ENCODE measurements at places on chromosomes 1 and 21.

DNA sequence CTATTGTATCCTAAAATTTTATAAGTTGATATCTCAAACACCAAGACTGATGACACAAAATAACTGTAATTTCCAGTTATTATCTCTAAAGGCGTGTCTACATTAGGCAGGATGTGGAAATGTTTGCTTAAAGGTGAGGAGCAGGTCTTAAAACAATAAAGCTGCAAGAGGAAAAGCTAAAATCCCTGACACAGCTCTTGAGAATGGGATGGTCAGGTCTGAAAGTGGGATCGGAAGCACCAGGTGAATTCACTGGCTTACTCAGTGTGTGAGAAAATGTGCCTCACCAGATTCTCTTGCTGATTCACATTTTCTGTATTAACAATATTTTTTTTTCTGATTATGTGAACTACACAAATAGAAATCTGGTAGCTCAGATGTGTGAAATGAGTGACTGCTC, 421.9 kb upstream of the ADAMTS5 start:
- peak; percentile 37 for DNase-seq

DNA sequence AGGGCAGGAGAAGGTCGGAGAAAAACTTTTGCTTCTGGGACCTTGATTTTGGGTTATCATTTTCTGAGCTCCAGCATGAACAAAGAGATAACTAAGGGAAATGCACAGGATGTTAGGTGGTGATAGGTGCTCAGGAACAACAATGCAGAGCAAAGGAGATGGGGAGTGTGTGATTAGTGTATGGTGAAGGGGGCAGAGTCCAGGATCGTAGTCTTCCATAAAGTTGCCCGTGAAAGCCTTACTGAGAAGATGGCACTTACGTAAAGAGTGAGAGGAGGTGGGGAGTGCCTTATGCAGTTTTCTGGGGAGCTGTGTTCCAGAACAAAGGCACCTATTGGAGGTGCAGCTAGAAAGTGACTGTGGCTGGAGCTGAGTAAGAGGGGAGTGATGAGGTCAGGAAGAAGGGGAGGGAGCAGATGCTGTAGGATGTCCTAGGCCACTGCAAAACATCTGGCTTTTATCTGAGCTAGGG, 11.6 kb downstream of the KCNK1 start:
- DNase-seq, result no peak

DNA sequence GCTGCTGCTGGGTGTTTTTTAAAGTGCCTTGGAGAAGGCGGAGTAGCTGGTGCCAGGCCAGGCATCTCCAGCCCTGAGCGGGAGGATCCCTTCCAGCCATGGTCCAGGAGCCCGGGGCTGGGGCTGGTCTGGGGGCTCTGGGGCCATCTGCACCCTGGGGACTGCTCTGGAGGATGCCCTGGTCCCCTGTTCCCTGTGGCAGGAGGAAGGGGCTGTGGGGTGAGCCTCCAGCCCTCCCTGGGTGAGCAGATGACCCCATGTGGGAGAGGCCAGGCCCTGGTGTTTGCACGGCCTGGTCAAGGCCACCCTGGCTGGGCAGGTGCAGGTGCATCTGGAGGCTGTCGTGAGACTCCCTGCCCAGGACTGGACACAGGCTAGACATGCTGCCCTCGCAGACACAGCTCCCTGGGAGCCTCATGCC, 56.7 kb downstream of the SLX9 start:
- DNase-seq, result no peak

- no peak for DNase-seq
These were observed 230.1 kb upstream of the JUN start for GRCh38 chr1:59013928-59014279.

DNA sequence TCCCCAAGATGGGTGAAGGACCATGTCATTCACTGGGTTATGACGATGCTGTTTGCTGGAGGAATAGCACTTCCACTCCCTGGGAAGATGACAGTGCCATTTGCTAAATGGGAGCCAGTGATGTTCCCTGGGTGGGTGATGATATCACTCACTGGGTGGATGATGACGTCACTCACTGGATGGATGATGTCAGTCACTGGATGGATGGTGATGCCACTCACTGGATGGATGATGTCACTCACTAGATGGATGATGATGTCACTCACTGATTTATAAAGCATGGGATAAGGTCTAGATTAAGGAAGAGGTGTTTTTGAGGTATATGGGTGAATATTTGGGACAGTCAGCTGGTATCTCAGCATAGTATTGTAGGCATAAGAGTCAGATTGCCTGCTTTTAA, 457.2 kb downstream of the AJAP1 start:
- DNase-seq, result no peak

- no peak for DNase-seq
These were observed 96.5 kb downstream of the FMN2 start for GRCh38 chr1:240188139-240188538.

DNA sequence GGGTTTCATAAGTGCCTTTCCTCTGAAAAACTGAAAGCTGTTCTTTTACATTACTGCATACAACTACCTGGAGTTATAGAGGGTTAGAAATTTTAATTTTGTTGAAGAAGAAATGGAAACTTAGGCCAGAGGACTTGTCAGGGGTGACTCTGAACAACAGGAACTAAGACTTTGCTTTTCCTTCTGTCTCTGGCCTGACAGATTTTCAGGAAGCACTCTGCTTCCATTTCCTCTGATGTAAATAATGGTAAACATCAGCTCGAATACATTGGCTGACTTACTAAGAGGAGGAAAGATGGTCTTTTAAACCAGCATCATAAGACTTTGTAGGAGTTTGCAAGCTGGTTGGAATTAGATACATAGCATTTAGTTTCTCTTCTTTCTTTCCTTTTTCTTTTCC, 27.1 kb upstream of the PLEKHM2 start:
- no peak for DNase-seq

DNA sequence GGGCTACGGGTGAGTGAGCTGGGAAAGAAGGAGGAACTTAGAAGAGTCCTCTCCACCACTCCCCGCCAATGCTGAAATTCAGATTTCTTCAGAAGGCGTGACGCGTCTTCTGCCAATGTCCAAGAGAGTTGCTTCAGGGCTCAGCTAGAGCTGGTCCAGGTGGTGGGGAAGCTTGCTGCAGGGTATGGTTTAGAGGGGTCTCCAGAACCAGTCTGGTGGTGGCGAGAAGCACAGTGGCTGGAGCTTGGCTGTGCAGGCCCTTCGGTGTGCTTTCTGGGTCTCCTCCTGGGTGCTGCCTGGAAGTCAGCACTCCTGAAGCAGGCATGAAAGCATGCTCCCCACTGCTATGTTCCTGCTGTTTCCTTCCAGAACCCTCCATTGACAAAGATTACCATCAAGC, 387.2 kb downstream of the PTPRU start:
- no peak for DNase-seq

DNA sequence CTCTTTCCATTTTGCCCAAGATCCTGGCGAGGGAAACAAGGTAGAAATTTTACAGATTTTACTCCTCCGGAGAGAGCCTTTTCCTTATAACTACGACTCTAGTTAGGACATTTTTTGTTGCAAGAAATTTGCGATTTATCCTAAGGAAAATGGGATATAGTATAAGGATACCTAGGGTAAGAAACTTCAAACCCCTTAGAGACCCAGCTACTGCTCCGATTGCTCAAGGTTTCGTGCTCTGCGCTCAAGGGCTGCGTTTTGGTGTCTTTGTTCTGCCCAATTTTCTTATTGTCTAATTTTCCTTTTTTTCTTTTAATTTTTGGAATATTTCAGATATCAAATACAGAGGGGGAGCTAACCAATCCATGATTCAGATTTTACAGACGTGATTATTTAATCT, 1.5 kb downstream of the TTC3 start:
- no peak for DNase-seq

GRCh38 chr21:15748586-15748985, 18.8 kb downstream of the USP25 start:
- DNase-seq, result no peak

GRCh38 chr21:42164064-42164789, 54.7 kb upstream of the ABCG1 start:
- DNase-seq, result peak; percentile 44

GRCh38 chr1:102163799-102164198, 167.1 kb upstream of the OLFM3 start:
- no peak for DNase-seq

GRCh38 chr1:236141447-236142252, 689 bp upstream of the GPR137B start:
- peak; percentile 31 for DNase-seq

All from PC-3 (cell line).